Tongue (tissue), 3 donors: ENCODE measurements at places on chromosomes 5 and 9.

GRCh38 chr5:56085193-56085592 is 90.4 kb upstream of the IL6ST start:
- no peak for DNase-seq

- DNase-seq, result no peak
Observed at GRCh38 chr9:18366184-18366583, 107.8 kb upstream of the ADAMTSL1 start.

DNA sequence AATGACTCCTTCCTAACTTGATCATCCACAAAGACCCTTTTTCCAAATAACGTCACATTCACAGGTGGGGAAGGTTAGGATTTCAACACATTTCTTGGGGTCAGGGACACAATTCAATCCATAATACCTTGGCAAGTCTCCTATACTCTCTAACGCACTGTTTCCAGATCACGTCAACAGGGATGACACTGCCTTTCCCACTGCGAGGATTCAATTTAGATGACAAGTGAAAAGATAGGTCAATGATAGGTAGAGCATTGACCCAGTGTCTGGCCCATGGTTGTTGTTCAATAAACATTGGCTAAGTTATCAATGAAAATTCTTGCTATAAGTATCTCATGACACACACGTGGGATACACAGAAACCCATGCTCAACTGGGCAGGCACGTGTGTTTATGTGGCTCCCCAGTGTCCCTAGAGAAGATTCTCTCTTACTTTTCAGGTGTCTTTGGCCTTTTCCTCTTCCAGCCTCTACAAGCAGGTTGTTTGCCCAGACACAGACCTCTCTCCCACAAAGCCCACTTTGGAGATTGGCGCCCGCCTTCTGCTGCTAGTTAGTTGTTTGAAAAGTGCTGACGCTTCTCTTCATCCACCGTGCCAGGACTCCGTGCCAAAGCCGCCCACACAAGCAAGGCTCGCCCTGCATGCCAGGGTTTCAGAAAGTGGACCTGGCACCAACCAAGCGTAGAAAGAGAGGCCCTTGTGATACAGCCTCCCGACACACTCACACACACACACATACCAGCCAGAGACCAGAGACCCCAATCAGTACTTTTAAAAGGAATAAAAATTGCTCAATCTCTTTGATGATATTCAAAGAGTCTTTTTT is 594.5 kb downstream of the BNC2 start:
- peak; percentile 57 for DNase-seq

GRCh38 chr5:40985501-40985900 is 76.2 kb downstream of the C7 start:
- DNase-seq, result no peak
